ENCODE measurements at places on chromosomes 7 and 10.

DNA sequence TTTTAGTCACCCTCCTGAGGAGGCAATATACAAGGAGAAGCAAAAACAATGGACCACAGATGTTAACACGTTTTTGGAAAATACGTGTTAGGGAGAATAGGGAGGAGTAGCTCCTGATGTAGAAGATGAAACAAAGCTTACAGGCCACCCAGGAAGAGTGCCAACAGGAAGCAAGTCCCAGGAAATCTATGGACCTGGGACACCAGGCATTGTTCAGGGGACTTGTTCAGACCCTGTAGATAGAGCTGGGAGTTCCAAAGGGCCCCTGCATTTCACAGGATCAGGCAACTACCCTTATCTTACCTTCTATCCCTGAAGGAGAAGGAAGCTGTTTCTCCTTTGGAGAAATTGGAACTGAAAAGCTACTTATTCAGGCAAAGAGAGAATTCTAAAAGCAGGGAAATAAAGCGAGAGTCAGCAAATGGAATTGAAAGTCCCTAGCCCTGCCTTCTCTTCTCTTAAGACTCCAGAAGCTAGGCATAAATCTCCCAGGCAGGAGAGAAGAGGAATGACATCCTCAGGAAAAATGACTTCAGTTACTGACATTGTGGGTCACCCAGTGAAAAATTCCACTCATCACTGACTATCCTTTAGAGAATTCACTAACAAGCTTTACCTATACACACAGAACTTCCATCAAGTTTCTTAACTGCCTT lies 77.7 kb upstream of the FAM3C start:
- no peak for DNase-seq

DNA sequence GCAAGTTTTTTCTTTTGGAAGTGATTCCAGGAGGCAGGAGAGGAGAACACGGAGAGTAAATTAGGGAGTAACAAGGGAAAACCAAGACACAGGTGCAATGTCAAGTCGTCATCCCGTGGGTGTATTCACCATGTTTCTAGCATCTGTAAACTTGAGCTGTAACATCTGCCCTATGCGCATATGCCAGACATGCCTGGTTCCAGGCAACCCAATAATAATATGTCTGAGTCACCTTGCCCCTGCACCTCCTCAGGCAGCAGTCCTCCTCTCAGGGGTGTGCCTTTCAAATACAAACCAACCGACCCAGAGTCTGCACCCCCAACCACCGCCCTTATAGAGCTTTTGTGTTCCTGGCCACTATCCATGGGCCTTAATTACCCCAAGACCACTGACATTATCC lies 107.0 kb upstream of the PDE1C start:
- DNase-seq: no peak

GRCh38 chr7:75694638-75695399 lies 43.9 kb downstream of the HIP1 start:
- no peak for DNase-seq

- no peak for DNase-seq
These were observed 131.7 kb downstream of the RTKN2 start for GRCh38 chr10:62136931-62137330.

- DNase-seq: no peak
These were observed 53.2 kb upstream of the MACC1 start for GRCh38 chr7:20270371-20270770.

DNA sequence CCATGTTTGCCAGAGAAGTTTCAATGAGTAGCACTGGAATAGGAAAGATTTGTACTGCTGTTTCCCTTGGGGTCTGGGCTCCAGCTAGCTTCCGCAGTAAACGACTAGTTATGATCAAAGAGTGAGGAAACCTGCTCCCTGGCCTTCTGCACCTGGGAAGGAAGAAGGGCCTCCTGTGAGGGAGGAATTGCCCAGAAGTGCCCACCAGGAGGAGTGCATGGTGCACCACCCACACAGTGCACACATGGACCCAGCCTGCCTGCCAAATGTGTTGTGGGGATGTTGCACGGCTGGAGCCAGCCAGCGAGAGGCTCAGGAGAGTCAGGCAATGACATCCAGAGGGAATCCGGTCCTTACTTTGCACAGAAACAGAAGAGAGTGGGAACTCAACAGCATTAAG lies 27.0 kb upstream of the FAM107B start:
- DNase-seq: no peak

GRCh38 chr7:75881436-75882095 lies 2.7 kb downstream of the RHBDD2 start:
- DNase-seq: no peak

DNA sequence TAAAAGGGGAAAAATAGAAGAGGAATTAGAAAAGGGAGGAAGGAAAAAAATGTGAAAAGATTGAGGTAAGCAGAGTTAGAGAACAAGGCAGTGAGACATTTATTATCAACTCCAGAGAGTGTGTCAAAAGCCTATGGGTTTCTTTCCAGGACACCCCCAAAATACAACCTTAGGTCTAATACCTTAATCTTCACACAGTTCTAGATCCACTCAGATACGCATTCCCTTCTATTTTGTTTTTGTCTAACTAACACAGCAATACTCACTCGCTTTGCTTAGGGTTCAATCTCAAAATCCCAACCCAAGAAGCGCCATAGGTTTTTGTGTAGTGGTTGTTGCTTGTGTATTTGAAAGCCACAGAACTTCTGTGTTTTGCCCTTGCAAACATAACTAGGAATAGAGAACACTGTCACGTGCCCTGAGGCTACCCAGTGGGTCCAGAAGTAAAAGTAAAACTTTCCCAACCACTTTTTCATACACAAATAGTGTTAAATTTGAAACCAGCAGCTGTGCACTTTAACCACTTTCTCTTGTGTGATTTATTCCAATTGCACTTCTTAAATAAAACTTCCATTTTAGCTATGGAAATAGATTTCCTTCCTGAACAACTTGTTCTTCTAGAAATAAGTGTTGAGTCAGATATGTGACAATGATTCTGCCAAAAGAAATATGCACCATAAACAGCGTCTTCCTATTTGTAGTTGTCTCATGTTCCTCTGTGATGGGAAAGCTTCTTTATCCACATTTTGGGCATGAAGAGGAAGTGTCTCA lies 414.7 kb upstream of the GHITM start:
- DNase-seq: no peak

GRCh38 chr7:112701456-112701855 lies 88.7 kb downstream of the TMEM168 start:
- no peak for DNase-seq

DNA sequence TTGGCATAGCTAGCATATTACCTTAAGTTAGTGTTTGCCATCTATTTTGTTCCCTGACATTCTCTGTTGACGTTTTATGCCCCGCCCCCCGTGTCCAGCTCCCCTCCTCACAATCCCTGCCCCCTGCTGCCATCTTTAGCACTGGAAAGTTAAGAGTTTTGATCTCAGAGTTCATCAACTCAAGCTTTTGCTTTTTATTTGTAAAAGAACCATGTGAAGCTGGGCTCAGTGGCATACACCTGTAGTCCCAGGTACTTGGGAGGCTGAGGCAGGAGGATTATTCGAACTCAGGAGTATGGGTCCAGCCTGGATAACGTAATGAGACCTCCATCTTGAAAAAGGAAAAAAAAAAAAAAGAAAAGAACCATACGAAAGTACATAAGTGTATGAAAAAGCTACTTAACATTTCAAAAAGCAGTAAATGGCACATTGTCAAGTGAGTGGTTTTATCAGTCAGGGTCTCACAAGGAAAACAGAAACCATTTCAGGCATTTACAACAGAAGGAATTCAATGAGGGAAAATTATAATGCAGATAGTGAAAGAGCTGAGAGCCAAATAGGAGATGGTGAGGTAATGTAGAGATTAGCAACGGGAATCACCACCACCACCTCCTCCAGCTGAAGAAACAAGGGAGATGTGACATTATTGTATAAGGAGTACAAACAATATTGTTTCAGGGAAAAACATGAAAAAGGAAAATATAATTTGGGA lies 64.9 kb downstream of the MCU start:
- no peak for DNase-seq

DNA sequence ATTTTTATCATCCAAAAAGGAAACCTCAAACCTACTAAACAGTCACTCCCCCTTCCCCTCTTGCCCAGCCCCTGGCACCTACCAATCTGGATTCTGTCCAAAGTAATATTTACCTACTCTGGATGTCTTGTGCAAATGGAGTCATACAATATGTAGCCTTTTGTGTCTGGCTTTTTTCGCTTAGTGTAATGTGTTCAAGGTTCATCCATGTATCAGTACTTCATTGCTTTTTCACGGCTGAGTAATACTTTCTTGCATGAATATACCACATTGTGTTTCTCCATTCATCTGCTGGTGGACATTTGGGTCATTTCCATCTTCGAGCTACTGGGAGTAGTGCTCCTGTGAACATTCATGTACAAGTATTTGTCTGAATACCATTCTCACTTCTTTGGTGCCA lies 113.6 kb downstream of the EEPD1 start:
- DNase-seq: no peak

- no peak for DNase-seq
These were observed 34.8 kb downstream of the SVOPL start for GRCh38 chr7:138666385-138666784.

- DNase-seq: no peak
These were observed 17.9 kb upstream of the BLOC1S2 start for GRCh38 chr10:100304414-100304813.

DNA sequence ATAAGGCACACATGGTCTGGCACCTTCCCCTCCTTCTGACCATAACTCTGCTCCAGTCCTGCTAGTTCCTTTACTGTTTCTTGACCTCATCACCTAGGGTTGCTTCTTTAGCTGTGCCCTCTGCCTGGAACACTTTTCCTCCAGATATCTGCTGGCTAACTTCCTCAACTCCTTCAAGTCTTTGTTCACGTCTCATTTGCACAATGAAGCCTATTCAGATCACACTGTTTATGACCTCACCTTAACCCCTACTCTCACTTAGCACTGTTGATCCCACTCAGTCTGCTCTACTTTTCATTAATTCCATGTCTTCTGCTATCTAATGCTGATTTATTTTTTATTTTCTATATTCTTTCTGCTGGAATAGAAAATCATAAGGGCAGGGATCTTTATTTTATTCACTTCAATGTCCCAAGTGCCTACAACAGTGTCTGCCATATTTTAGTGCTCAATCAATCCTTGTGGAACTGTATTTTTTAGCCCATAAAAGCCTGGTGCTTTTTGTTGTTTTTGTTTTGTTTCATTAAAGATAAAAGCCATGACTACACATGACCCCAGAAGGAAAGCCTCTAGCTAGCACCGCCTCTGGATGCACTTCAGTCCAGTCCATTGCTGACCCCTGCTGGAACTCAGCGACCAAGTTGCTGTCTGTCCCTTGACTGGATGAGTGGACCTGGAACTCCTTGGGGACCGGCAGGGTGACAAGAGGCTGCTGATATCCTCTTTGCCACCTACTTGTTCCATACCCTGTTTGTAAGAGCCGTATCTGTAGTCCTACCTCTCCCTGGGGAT lies 12.3 kb downstream of the KLF14 start:
- DNase-seq: peak; percentile 59

DNA sequence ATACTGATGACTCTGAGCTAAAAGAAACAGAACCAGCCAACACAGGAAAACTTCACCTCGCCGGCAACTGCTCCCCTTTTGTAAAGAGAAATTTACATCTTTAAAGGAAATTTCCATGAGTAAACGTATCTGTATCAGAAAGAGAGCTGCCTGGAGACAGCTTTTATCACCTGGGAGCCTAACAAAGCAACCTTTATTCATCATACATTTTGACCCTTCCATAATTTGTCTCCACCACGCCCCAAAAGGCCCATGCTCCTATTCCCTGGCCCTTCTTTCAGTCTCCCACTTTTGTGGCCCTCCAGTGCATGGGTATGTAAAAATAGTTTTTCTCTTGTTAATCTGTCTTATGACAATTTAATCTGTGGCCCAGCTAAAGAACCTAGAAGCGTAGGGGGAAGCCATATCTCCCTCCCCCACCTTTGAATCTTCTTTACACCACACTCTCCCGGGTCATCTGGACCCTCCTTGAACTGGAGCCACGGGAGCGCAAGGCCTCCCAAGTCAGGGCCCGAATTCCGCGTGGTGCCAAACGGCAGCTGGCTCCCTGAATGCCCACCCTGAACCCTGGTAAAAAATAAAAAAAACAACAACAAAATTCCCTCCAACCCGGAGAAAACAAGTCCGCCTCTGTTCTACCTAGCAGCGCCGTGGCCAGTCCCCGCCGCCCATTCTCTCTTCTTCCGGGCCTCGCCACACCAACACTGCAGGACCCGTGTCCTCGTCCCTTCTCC lies 15.4 kb upstream of the FKBP9 start:
- no peak for DNase-seq

GRCh38 chr10:33065111-33065510 lies 107.1 kb upstream of the ITGB1 start:
- no peak for DNase-seq

- DNase-seq: no peak
These were observed 490.6 kb upstream of the FOXK1 start for GRCh38 chr7:4191525-4191924.

DNA sequence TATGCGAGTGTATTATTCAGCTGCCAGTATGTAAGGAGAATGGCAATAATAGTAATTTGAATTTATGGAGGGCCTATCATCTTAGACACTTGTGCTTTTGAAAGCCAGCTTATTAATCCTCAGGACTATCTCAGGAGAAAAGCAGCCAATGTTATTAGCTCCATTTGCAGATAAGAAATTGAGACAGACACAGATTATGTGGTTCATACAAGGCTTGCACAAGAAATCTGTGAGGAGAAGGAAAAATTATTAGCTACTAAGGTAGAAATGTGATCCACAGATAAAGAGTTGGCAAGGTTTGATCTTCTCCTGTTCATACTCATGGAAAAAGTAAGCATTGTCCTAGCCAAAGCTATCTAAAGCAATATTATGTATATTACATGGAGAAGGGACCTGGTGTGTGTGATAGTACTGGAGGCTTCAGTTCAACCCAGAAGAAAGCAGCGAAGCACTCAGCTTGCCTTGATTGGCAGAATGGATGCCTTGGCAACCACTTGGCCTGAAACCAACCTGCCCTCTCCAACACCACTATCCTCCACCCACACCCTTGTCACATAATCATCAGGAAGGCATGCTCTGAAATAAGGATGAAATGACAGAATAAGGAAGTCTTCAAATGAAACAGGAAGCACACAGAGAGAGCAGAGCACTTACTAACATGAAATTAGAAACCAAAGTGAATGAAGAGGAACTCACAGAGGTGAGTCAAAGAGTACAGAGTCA lies 18.0 kb downstream of the MACC1 start:
- DNase-seq: no peak

DNA sequence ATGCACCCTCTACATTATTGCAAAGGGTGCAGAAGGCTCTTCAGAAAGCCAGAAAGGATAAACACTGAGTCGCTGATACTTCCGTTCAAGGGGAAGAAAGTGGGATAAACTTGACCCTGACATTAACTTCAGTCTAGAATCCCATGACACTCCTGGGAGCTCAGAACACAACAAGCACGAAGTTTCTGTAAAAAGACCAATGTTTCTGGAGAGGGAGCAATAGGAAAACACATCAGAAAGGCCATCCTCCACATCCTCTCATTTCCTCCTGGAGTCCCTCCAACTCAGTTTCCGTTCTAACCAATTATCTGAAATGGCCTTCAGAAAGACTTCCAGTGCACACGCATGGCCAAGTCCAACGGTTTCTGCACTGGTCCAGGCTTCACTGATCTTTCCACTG lies 113.5 kb downstream of the SORBS1 start:
- DNase-seq: no peak

Measured in progenitor cell of endocrine pancreas (in vitro differentiated cells).